ENCODE measurements at places on chromosomes 2 and 18. TPM values are rescaled to one million over a fixed set of nuclear protein-coding genes. Genes with fewer than 3 reads are reported as not detected.

GRB14 gene
- polyA plus RNA-seq = 3.3 TPM

GRCh38 chr2:113240150-113240914 is 38.4 kb downstream of the PAX8 start:
- H3K4me3 ChIP-seq = no peak overlapping the region
- no peaks in the 10 kb centered on the region for H3K36me3 ChIP-seq
- no peaks in the 10 kb centered on the region for H3K27me3 ChIP-seq

FBXO36 gene
- 1.5 TPM for polyA plus RNA-seq

- no peaks in the 10 kb centered on the region for H3K4me1 ChIP-seq
- H3K27ac ChIP-seq = no peak overlapping the region
- H3K4me3 ChIP-seq = no peak overlapping the region
- no peak for DNase-seq
Measured at GRCh38 chr2:130896813-130897212, 60.1 kb downstream of the ARHGEF4 start.

- peak within 1 kb of the TSS; percentile 59 for H3K27ac ChIP-seq
- DNase-seq = peak; percentile 89
- H3K4me1 ChIP-seq = no peaks in the 10 kb centered on the region
- H3K27me3 ChIP-seq = no peaks in the 10 kb centered on the region
- H3K4me3 ChIP-seq = peak within 1 kb of the TSS; percentile 98
- H3K36me3 ChIP-seq = no peaks in the 10 kb centered on the region
Measured at GRCh38 chr2:29114946-29115609, at the start of gene CLIP4. TSS of gene CLIP4 (plus strand) at chr2:29115415. CDS start at chr2:29121389, 5,974 bp downstream.

EFEMP1 gene
- 551 TPM for polyA plus RNA-seq

DNA sequence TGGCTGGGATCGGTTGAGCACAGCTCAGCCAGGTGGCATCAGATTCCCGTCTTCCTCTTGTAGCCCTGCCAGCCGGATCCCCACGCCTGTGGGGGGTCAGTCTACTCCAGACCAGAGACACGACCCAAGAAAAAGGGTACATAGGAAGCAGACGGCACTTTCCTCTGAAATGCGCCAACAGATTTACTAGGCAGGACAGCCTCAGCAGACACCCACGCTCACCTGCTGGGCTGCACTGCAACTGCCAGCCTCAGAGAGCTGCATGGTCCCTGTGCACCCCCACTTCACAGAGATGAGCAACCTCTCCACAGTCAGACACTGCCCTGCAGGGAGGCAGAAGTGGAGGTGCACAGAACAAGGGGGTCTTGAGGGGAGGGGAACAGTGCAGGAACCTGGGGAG is 75.7 kb upstream of the OTOS start:
- no peaks in the 10 kb centered on the region for H3K36me3 ChIP-seq
- no peaks in the 10 kb centered on the region for H3K27me3 ChIP-seq
- H3K27ac ChIP-seq = no peak overlapping the region
- peak; percentile 39 for DNase-seq

DNA sequence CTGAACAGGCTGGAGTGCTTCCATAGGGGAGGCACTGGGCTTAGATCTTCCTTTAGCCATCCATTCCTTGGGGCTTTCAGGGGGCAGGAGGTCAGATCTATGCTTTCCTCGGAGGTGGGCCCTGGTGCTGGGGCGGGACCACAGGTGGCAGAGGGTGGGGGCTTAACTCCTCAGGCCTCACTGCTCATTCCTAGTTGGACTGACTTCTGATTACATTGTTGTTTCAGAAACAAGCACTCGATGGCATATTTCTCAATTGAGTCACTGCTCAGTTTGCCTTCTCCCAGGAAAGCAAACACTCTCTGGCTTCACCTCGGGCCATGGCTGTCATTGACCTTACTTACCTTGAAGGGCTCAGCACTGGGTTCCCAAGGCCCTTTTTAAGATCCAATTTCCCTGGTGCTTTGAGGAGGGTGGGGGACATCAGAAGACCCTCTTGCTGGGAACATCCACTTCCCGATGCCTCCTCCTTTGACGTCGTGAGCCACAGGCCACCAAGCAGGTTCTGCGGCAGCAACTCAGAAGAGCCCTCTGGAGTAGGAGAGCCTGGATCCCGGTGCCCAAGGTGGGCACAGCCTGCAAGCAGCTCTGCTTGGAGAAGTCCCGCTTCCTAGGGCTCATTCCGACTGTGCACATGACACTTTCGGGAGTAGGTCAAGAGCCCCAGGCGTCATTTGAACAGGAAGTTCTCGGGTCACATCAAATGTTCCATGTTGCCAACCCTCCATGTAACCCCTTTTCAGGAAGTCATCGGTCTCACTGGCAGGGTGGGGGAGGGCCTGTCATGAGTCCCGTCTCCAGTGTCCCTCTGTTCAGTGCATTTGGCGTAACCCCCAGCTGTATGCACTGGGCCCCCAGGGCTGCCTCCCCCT is 40.6 kb downstream of the SDC1 start:
- H3K4me3 ChIP-seq = no peak overlapping the region
- no peaks in the 10 kb centered on the region for H3K4me1 ChIP-seq
- peak; percentile 51 for DNase-seq
- H3K27me3 ChIP-seq = no peaks in the 10 kb centered on the region
